ENCODE measurements at places on chromosomes 7 and 10.
A peak's percentile ranks its signal among the peaks of the same experiment; 100 is the strongest.

DNA sequence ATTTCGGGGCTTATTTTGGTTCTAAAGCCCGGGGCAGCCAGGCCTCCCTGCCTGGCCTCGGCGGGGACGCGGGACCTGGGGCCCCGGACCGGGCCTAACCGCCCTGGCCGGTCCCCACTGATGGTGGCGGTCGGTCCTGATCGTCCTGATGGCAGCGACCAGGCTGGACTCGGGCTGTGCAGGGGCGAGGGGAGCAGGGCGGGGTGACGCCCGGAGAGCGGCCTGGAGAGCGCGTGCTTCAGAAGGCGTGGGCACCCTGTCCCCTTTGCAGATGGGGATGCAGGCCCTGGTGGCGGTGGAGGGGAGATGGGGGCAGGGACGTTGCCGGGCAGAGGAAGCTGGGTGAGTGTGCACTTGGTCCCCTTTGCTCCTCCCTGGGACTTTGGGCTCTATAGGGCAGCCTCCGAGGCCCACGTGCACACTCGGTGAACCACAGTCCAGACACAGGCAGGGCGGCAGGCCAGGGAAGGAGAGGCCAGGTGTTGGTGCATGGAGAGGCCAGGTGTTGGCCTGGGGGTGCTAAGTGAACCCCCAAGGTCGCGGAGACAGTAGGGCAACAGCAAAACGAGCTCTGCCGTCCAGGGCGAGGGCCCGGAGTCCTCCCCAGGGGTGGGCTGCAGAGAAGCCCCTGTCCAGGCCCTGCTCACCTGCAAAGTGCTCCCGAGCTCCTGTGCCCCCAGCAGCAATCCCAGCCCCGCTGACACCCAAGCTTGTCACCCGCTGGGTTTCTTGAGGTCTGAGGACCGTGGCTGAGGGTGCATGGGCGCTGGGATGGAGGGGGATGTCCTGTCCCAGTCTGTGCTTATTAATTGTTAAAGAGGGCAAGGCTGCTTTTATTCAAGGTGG lies 42.4 kb upstream of the FAM20C start:
- H3K27ac ChIP-seq: peak overlapping the region; percentile 86
- DNase-seq: no peak
- peak overlapping the region; percentile 2 for H3K4me3 ChIP-seq
- H3K4me1 ChIP-seq: peaks cover 5% of the 10 kb centered on the region

DNA sequence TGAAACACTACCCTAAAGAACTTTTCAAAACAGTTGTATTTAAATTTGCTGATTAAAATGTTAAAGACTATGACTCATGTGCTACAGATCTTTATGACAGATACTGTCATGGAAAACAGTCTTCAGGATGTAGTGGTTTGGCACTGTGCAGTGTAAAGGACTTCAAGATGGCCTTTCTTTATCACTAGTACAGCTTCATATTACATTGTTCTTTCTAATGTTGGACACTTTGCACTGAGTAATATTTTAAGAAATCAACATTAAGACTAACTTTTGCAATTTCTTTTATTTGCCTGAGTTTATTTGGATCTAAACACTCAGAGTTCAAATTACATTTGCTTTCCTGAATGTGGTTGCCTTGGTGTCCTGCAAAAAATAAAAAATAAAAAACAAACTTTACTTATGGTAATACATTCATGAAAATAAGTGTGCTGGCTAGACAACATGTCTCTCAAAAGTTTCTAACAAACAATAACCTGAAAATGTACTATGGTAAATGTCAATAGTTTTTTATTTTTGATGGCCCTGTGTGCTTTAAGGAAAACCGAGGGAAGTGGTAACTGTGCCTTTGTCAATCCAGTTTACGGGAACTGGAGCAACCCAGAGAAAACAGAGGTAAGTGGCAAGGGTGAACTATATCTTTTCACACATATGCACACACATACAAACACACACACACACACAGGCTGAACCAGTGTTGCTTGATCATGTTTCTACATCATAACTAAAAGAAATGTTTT lies 85.9 kb upstream of the PLXDC2 start:
- no peaks in the 10 kb centered on the region for H3K4me1 ChIP-seq
- no peak for DNase-seq
- H3K4me3 ChIP-seq: no peak overlapping the region
- no peaks in the 10 kb centered on the region for H3K27me3 ChIP-seq
- no peak overlapping the region for H3K27ac ChIP-seq

GRCh38 chr7:139695588-139695987 lies 82.2 kb downstream of the HIPK2 start:
- H3K4me1 ChIP-seq: no peaks in the 10 kb centered on the region
- no peak overlapping the region for H3K27ac ChIP-seq
- DNase-seq: no peak
- no peaks in the 10 kb centered on the region for H3K36me3 ChIP-seq
- no peaks in the 10 kb centered on the region for H3K27me3 ChIP-seq

DNA sequence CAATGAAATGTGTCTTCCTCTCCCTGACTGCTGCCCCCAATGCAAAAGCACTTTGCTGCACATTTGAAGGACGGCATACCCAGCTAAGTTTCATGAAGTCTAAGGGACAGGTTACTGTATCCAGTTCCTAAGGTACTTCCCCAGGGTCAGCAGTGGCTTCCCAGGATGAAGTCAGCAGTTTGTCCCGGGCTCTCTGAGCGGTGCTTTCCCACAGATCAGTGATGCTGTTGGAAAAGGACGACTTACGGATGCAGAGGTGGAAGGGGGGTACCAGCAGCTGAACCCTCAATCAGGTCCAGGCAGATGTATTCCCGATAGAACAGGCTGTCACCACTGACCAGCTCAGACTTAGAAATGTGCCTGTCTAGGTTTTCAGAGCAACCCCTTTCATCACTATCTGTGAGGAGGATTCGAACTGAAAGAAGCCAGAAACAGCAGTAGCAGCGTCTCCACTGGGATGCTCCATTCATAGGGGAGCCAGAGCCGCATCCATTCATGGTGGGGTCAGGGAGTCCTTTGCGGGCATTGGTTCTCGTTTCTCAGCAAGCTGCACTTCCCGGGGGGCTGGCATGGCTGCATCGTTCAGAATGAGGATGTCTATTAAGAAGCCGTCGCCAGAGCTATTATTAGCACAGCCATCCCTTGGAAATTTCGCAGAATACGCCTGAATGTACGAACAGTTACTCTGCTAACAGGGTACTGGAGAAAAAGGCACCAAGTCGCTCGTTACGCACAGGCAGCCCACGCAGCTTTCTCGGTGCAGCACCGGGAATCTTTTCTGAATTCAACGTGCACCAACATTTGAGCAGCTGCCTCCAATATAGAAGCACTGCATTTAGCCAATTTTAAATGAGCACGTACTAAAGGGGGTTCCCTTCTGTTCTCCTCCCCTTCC lies 303.7 kb downstream of the PRPF18 start:
- no peak overlapping the region for H3K4me3 ChIP-seq
- peak; percentile 44 for DNase-seq

DNA sequence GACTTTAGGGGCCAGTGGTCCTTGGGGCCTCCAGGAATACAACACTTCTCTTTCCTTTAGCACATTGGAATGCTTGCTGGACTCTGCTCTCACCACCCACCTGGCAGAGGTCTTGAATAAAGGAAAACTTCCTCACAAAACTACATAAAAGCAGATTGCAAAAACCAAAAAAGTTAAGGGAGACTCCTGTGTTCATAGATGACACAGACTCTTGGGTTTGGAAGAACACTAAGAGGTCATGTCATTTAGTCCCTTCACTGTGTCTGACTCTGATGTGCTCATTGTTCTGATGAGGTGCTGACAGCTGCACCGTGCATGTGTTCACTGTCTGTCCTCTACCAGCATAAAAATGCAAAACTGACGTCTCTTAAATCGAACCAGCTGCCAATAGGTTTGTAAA lies 11.4 kb downstream of the BLNK start:
- no peak overlapping the region for H3K27ac ChIP-seq
- no peaks in the 10 kb centered on the region for H3K27me3 ChIP-seq
- H3K36me3 ChIP-seq: no peaks in the 10 kb centered on the region
- H3K4me1 ChIP-seq: peaks cover 3% of the 10 kb centered on the region
- H3K4me3 ChIP-seq: no peak overlapping the region

GRCh38 chr7:76146374-76146773 lies 55.3 kb upstream of the SRRM3 start:
- H3K4me3 ChIP-seq: no peak overlapping the region
- no peak overlapping the region for H3K27ac ChIP-seq
- no peak for DNase-seq
- no peaks in the 10 kb centered on the region for H3K4me1 ChIP-seq
- no peaks in the 10 kb centered on the region for H3K36me3 ChIP-seq

- peaks cover 3% of the 10 kb centered on the region for H3K4me1 ChIP-seq
- no peaks in the 10 kb centered on the region for H3K27me3 ChIP-seq
- DNase-seq: peak; percentile 6
- H3K27ac ChIP-seq: no peak overlapping the region
- no peaks in the 10 kb centered on the region for H3K36me3 ChIP-seq
Observed at GRCh38 chr10:31071232-31072005, 39.8 kb upstream of the ZNF438 start.

GRCh38 chr7:151839451-151839921 lies 37.4 kb downstream of the PRKAG2 start:
- no peaks in the 10 kb centered on the region for H3K27me3 ChIP-seq
- H3K4me1 ChIP-seq: no peaks in the 10 kb centered on the region
- no peaks in the 10 kb centered on the region for H3K36me3 ChIP-seq
- no peak overlapping the region for H3K4me3 ChIP-seq
- DNase-seq: no peak
